Thyroid gland (tissue), 4 donors: ENCODE measurements at places on chromosomes 5 and 9. TPM values are rescaled to one million over a fixed set of nuclear protein-coding genes. Genes with fewer than 3 reads are reported as not detected.
A peak's percentile ranks its signal among the peaks of the same experiment; 100 is the strongest.

DNA sequence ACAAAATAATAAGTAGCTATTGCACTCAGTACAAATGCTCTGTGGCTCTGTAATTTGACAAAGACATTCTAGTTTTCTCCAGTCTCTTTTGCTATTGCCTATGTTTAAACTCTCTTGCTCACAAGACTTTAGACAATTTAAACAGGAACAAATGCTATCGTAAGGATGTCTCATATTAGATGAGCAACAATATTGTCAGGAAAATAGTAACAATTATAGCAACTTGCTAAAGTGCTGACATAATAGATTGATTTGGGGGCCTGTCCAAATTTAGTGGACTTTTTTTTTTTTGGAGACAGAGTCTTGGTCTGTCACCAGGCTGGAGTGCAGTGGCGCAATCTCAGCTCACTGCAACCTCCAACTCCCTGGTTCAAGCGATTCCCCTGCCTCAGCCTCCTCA, 11.8 kb downstream of the KIF2A start:
- H3K27ac ChIP-seq = no peak overlapping the region
- no peak for DNase-seq
- no peak overlapping the region for H3K4me3 ChIP-seq
- H3K36me3 ChIP-seq = no peaks in the 10 kb centered on the region
- no peaks in the 10 kb centered on the region for H3K4me1 ChIP-seq

DNA sequence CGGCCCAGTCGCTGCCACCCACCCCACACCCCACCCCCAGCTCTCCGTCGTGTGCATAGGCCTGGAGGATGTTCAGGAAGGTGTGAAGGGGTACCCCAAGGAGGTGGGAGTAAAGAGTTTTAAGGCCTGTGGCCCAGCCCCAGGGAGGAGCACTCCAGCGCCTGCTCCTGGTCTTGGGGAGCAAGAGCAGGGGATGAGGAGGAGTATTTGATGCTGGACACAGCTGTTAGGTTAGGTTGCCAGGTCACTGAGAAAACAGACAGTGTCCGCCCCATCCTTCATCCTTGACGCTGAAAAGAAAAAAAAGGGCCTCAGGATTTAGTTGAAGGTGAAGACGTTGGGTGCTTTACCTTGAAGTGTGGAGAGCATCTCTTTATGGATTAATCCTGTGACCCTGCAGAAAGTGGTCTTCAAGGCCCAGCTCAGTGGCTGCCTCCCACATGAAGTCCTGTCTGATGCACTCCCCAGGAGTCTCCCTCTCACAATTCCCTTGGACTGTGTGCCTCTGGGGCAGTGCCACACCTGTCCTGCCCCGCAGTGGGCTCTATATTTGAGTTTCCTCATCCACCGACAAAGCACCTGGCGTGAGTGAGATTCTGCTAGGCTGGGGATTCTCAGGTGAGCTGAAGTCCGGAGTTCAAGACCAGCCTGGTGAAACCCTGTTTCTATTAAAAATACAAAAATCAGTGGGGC, 101.8 kb downstream of the SPRY4 start:
- H3K4me1 ChIP-seq = no peaks in the 10 kb centered on the region
- H3K4me3 ChIP-seq = no peak overlapping the region
- H3K36me3 ChIP-seq = no peaks in the 10 kb centered on the region

GRCh38 chr5:67910546-67910945, 305.0 kb upstream of the PIK3R1 start:
- H3K4me1 ChIP-seq = no peaks in the 10 kb centered on the region
- no peak for DNase-seq
- H3K4me3 ChIP-seq = no peak overlapping the region
- H3K27ac ChIP-seq = no peak overlapping the region
- H3K36me3 ChIP-seq = no peaks in the 10 kb centered on the region
- H3K27me3 ChIP-seq = no peaks in the 10 kb centered on the region

DNA sequence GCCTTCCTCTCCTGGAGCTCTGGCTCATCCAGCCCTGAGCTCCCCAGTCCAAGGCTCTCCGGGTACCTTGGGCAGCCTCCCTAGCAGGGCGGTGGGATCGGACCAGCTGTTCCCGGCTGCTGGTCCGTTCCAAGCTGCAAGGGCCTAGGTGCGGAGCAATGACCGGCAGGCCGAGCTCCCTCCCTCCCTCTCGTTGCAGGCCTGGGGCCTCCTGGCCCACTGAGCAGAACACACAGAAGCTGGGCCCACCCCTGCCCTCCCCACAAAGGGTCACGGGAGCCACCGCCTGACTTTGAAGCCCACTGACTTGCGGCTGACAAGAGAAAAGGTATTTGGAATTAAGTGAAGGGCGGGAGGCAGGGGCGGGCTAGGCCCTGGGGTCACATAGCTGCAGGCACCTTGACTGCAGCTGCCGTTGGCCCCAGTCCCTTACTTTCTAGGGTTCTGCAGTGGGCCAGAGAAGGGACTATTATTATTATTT, 104.7 kb upstream of the IER5L start:
- no peak for DNase-seq
- no peak overlapping the region for H3K4me3 ChIP-seq
- H3K27me3 ChIP-seq = no peaks in the 10 kb centered on the region
- no peaks in the 10 kb centered on the region for H3K36me3 ChIP-seq
- peak overlapping the region; percentile 34 for H3K27ac ChIP-seq

DNA sequence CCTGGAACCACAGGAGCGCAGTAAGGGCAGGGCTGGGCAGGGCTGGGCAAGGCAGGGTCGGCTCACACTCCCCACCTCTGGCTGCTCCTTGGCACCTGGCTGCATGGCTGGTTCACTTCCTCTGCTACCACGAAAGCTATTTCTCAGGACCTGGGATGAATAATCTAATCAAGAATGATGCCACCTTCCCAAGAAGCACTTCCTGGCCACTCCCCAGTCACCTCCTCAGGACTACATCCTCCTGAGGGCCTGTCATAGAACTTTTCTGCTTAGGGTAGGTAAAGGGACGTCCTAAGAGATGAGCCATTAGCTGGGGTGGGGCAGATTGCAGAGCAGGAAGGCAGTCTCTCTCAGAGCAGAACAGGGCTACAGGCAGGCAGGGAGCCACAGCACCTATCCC, 288.2 kb upstream of the MAP3K1 start:
- no peak overlapping the region for H3K27ac ChIP-seq
- no peaks in the 10 kb centered on the region for H3K36me3 ChIP-seq
- no peak overlapping the region for H3K4me3 ChIP-seq
- DNase-seq = no peak

DNA sequence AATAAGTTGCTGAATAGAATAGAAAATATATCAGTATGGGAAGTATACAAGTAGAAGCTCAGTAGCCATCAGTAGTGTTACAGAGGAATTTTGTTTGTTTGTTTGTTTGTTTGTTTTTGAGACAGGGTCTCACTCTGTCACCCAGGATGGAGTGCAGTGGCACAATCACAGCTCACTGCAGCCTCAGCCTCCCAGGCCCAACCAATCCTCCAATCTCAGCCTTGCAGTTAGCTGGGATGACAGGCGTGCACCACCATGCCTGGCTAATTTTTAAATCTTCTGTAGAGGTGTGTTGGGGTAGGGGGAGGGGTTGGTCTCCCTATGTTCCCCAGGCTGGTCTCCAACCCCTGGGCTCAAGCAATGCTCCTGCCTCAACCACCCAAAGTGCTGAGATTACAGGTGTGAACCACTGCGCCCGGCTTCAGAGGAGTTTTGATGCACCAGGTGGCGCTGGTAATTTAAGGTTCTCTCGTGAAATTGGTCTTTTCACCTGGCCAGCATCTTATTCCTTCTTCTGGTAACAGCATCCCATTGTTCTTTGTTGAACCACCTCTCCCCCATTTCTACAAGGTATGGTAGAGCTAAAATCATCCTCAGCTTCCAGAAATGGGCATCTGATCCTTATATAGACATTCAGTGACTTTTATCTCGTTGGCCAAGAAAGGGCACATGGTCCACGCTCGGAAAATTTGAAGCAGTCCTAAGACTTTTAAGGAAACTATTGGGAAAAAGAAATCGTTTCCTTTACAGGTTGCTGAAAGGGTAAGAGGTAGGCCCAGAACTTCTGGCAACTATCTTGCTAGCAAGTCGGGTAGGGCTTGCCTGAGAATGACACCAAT, 157.1 kb downstream of the ARRDC3 start:
- H3K4me3 ChIP-seq = no peak overlapping the region
- peaks cover 28% of the 10 kb centered on the region for H3K4me1 ChIP-seq
- no peaks in the 10 kb centered on the region for H3K36me3 ChIP-seq

GRCh38 chr9:135328485-135329417, 150.8 kb upstream of the PPP1R26 start:
- no peaks in the 10 kb centered on the region for H3K36me3 ChIP-seq
- no peaks in the 10 kb centered on the region for H3K4me1 ChIP-seq
- DNase-seq = no peak
- no peak overlapping the region for H3K4me3 ChIP-seq

- DNase-seq = no peak
- H3K36me3 ChIP-seq = no peaks in the 10 kb centered on the region
- H3K4me3 ChIP-seq = no peak overlapping the region
These were observed 148.7 kb downstream of the OXCT1 start for GRCh38 chr5:41721516-41721915.

DNA sequence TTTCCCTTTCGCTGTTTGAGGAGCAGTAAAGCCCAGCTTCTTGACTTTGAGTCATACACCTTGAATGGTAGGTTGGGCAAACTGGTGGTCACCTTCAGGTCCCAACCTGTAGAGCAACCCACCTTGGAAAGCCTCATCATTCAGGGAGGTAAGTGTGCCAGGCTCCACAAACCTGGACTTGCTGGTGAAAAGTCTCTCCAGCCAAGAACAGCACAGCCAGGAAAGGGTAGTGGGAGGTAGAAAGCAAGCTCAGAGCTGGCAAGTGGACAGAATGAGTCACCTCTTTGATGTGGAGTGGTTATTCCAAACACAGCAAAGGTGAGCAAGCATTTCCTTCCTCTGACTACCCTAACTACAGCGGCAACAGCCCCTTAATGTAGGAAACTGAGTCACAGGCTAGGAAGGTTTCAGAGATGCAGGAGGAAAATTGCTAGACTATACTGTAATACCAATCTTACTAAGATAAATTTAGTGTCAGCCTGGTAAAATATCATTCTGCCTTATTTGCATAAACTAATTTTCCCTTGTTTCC, 117.5 kb upstream of the MTAP start:
- no peaks in the 10 kb centered on the region for H3K36me3 ChIP-seq
- peak; percentile 63 for DNase-seq
- H3K4me1 ChIP-seq = peaks cover 3% of the 10 kb centered on the region

DNA sequence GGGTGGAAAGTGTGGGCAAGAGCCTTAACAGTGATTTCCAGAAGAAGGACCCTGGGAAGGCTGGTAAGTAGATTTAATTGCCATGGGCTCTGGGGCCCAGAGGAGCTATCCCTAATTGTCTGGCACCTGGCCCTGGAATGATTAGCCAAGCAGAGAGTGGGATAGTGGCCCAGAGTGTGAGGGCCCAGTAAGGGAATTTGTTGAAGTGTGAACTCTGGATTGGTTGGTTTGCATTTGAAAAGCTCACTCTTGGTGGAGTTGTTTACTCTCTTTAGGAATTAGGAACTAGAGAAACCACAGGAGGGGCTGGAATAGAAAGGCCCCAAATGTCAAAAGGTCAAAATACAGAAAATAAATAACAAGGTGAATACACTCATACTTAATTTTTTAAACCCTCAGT, 207.1 kb downstream of the GABRG2 start:
- no peaks in the 10 kb centered on the region for H3K4me1 ChIP-seq
- H3K27me3 ChIP-seq = no peaks in the 10 kb centered on the region
- peak; percentile 54 for DNase-seq
- H3K36me3 ChIP-seq = no peaks in the 10 kb centered on the region

RIMOC1 gene
- total RNA-seq = 26.6 TPM

FCN2 gene
- total RNA-seq = not detected

C5 gene
- total RNA-seq = 1.7 TPM

SLC22A4 gene
- 0.78 TPM for total RNA-seq

ACTBL2 gene
- not detected for total RNA-seq
